Left hindlimb (tissue), 1 donor: ENCODE measurements at places on chromosomes 1 and 21.

- DNase-seq = no peak
These were observed 180.4 kb upstream of the GALNT2 start for GRCh38 chr1:229886636-229887035.

GRCh38 chr1:164863056-164863455, 304.1 kb downstream of the PBX1 start:
- no peak for DNase-seq

GRCh38 chr1:2291577-2291976, 63.5 kb downstream of the SKI start:
- DNase-seq = no peak

DNA sequence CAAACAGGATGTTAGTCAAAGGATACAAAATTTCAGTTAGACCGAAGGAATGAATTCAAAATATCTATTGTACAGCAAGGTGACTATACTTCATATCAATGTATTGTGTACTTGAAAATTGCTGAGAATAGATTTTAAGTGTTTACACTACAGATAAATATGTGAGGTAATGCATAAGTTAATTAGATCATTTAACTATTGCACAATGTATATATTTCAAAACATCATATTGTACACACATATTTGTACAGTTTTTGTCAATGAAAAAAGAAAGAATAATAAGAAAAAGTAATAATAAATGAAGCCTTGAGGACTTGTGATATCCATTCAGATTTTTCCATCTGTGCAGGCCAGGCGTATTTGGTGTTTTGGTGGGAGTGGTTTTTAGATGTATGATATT, 367.4 kb upstream of the SNX7 start:
- DNase-seq = no peak

DNA sequence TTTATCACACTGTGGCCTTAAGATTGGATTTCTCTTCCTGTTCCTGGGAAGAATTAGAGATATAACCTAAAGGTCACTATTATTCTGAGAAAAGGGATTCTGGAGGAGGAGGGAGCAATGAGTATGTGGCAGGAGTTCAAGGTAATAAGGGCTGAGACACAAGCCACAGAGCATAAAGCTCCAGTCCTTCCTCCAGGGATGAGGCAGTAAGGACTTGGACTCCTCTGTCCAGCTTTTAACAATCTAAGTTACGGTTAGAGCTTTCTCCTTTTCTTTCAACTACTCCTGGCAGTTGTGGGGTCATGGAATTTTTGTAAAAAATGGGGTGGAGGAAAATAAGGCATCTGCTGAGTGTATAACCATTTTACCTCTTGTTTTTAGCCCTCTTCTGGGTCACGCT, at the start of gene HSD3B2:
Gene HSD3B2, plus strand, starts transcription at position 201 of the 400 bp plus-strand sequence. CDS start 270 bp downstream, outside the sequence.
- DNase-seq = no peak

DNA sequence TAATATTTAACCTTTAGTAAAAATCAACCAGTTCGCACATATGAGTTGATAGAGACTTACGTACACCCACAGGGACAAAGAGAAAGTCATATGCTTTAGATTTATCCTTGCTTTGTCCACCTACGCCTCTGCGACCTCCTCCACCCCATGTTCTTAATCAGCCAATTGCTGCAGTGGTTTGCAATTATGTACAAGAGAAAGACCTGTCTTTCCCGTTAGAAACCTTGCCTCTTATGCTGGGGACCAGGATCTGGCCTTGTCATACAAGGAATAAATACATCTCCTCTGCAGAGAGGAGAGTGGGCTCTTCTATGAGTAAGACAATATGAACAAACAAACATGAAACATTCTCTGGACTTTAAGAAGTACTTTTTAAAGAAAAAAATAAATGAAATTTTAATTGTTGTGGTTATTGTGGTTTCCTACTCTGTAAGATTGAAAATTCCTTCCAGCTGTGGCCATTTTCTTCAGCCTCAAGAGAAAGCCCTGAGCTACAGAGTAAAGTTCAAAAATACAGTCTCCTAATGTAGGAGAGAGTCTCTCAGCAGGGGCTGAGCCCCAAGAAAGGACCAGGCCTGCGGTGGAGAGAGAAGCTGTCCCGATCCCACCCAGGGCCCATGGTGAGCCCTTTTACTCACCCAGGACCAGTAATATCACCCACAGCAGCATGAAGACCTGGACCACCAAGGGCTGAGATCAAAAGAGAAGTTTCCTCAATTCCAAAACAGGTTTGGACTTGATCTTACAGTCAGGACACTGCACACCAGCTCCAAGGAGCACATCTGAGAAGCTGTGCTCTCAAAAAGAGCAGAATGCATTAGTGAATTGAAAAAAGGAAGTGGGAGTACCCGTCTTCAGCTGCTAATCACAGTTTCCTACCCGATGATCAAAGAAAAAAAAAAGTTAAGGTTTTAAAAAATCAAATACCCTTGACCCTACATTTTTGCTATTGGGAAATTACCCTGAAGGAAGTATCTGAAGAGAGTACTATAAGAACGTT, at the start of gene FCRL5:
Gene FCRL5, minus strand, starts transcription at position 822 of the 1,000 bp plus-strand sequence. Its CDS starts 153 bp downstream, at position 669.
- DNase-seq = no peak

GRCh38 chr1:229842302-229843255, 216.5 kb downstream of the URB2 start:
- DNase-seq = no peak

DNA sequence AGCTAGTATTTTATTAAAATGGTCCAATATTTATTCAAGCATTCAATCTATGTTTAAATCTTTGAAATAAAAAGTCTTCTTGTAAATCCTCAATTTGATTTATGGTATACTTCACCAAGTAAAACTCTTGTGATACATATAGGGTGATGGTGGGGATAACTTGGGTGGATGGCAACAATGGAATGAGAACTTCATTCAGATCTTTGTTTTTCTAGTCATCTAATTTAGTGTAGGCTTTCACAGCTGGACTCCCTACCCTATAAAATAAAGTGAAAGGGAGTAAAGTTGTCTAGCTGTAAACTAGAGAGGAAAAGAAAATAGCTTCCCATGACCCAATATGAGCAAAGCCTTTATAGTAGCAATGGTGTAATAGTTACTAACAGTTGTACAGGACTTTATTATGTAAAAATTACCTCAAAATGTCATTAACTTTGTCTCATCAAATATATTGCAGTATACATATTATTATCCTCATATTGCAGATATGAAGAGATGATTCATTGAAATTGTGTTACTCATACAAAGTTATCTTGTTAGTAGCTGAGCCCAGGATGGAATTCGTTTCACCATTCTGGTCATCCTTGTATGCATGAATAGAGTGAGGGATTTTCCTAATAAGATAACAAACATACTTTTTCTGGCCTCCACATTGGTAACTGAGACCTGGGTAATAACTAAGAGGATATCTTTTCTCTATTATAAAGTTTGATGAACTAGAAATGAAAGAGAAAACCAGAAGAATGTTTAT, 1377.7 kb upstream of the ADGRL4 start:
- no peak for DNase-seq

GRCh38 chr1:92527670-92528069, 40.9 kb upstream of the GFI1 start:
- DNase-seq = no peak

DNA sequence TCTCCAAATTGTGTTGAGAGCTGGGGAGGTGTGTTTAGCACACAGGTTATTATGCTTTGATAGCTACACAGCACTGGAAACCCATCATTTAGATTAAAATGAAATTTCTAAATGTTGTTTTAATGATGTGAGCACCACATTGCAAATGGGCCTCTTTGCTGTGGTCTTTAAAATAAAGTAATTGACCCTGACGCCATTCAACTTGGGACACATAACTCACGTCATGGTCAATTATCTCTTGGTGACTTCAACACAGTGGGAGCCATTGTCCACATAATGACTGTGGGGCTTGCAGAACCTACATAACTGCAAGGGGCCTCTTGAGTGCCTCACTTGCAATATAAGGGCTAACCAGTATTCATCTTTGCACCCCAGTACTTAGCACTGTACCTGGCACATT, 280.4 kb downstream of the HLX start:
- DNase-seq = no peak

GRCh38 chr1:33680281-33680840, 183.5 kb upstream of the HMGB4 start:
- no peak for DNase-seq

- no peak for DNase-seq
These were observed 1.4 kb downstream of the GJA4 start for GRCh38 chr1:34794001-34794789.

DNA sequence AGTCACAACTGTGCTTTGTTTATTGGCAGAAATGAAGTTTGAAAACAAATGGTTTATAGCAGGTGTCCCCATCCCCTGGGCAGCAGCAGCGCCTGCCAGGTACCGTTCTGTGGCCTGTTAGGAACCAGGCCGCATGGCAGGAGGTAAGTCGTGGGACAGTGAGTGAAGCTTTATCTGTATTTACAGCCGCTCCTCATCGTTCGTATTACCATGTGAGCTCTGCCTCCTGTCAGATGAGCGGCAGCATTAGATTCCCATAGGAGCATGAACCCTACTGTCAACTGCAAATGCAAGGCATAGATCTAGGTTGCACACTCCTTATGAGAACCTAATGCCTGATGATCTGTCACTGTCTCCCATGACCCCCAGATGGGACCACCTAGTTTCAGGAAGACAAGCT, 63.4 kb upstream of the SOD1 start:
- DNase-seq = no peak

- no peak for DNase-seq
These were observed 20.2 kb upstream of the S1PR1 start for GRCh38 chr1:101216623-101217022.
